ENCODE measurements at places on chromosomes 1 and 21.
A peak's percentile ranks its signal among the peaks of the same experiment; 100 is the strongest.

DNA sequence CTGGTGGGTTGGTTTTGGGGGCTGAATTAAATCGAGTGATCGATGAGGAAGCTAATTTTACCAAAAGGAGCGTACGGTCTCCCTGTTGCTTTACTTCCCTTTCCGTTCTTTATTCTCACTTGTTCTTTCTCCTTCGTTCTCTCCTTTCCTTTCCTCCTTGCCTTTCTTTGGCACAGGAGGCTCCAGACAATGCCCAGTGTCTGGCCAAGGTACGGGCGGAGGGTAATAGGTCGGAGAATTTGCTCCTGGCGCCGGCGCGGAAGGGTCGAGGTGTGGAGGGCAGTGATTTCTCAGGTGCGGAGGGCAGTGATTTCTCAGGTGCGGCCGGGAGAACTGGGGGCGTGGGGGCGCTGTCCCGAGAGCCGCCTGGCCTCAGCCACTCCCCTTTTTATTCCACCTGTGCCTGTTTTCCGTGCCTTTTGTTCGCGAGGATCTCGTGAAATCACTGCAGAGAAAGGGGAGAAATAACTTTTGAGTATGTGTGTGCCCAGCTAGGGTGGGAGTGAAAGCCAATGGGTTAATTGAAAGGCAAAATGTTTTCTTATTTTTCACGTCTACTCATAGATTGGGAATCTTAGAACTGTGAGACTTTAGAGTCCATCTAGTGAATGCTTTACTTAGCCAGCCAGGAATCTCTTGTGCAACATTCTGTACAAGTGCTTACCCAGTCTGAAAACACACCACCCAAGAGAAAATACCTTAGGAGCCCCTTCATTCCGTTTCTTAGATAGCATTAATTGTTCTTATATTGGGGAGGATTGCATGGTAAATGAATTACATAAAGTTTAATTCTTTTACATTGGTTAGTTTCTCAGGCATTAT is 1.3 kb downstream of the FNBP1L start:
- DNase-seq, result peak; percentile 12

- DNase-seq, result no peak
These were observed 125.0 kb downstream of the TIAM1 start for GRCh38 chr21:31218830-31219608.

- DNase-seq, result no peak
These were observed 71.4 kb upstream of the PPP2R5A start for GRCh38 chr1:212213784-212214183.

- DNase-seq, result no peak
These were observed 758 bp upstream of the HUNK start for GRCh38 chr21:31872072-31872451.

DNA sequence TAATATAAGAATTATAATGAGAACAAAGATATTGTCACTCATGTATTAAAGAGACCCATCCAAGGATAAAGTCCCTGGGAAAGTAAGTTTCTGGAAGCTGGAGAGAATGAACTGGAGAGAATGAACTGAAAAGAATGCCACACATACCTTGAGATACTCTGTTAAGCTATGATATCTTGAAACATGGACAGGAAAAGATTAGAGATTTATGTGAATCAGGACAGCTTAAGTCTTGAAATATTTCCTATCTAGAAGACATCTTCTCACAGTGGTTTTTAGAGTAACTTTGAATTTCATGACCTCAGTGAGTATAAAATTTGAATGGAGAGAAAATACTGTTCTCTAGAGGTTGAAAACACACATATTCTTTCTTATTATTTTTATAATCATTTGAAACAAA is 201.3 kb upstream of the HMCN1 start:
- no peak for DNase-seq

- no peak for DNase-seq
These were observed 42.8 kb upstream of the SIM2 start for GRCh38 chr21:36656138-36656537.

DNA sequence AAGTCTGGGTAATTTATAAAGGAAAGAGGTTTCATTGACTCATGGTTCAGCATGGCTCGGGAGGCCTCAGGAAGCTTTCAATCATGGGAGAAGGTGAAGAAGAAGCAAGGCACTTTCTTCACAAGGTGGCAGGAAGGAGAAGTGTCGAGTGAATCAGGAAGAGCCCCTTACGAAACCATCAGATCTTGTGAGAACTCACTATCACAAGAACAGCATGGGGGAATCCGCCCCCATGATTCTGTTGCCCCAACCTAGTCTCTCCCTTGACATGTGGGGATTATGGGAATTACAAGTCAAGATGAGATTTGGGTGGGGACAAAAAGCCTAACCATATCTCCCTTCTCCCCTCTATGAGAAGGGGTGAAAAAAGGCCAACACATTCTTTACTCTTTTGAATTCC is 11.2 kb upstream of the IVNS1ABP start:
- no peak for DNase-seq

GRCh38 chr1:29396438-29397255 is 160.3 kb downstream of the PTPRU start:
- no peak for DNase-seq

DNA sequence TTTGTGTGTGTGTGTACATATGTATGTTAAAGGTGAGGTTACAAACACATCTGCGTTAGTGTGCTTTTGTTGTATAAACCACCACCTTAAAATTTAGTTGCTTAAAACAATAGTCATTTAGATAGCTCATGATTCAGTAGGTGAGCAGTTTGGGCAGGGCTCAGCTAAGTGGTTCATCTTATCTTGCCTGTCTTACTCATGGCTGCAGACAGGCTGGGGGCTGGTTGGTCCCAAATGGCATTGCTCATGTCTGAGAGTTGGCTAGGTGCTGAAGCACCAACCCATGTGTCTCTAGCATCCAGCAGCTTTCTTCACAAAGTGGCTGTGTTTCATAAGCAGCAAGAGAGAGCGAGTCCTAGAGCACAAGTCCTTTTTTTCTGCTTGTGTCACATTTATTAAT is 91.4 kb downstream of the MACF1 start:
- DNase-seq, result no peak

DNA sequence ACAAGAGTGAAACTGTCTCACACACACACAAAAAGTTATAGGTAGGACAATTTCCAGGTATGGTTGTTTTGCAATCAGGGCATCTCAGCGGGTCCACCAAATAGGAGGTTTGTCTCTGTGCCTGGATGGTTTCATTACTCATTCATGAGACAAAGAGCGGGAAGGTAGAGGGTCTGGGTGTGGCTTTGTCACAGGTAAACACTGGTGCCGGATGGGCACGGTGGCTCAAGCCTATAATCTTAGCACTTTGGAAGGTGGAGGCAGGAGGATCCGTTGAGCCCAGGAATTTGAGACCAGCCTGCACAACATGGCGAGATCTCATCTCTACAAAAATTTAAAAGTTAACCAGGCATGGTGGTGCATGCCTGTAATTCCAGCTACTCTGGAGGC is 16.3 kb upstream of the ERVH48-1 start:
- no peak for DNase-seq

GRCh38 chr21:33975548-33976081 is 60.0 kb upstream of the ATP5PO start:
- no peak for DNase-seq

- DNase-seq, result no peak
These were observed 29.2 kb upstream of the LRRC3 start for GRCh38 chr21:44425895-44426662.

- DNase-seq, result no peak
These were observed 40.0 kb upstream of the PTPRC start for GRCh38 chr1:198598796-198599321.

DNA sequence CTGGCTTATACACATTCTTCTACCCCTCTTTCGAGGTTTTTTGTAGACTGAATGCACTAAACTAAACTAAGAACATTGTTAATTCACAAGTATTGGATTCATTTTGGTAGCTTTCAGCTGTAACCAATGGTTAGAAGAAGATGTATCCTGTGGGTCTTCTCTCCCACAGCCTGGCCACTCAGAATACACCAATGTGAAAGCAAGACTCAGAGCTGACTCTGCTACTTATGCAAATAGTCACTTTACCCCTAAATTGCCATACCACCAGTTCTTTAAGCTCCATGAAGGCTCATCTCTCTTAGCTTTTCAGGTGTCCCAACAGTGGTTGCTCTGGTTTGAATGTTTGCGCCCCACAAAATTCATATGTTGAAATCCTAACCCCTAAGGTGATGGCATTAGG is 60.1 kb downstream of the RGS13 start:
- no peak for DNase-seq

GRCh38 chr1:85867189-85867588 is 159.0 kb upstream of the ZNHIT6 start:
- no peak for DNase-seq

DNA sequence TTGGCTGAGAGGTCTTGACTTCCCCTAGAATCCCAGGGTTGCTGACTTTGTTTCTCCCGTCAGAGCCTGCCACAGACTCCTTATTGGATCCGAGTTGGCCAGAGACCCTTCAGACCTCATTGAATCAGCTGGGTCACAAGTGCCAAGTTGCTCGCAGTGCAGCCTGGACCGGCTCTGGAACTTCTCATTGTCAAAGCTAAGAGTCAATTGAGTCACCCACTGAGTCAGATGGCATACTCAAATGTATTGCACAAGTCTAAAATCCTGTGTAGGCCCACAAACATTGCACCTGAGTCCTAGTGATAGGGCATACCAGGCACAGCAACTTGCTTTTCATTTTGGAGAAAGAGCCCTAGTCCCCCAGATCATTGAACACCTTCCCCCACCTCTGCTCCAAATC is 20.4 kb upstream of the SCAF4 start:
- DNase-seq, result no peak

GRCh38 chr1:219559899-219560298 is 53.0 kb downstream of the ZC3H11B start:
- DNase-seq, result no peak

GRCh38 chr1:108960719-108961118 is 2.6 kb downstream of the CLCC1 start:
- DNase-seq, result no peak

- DNase-seq, result no peak
These were observed 34.9 kb downstream of the DUSP10 start for GRCh38 chr1:221706876-221707582.

DNA sequence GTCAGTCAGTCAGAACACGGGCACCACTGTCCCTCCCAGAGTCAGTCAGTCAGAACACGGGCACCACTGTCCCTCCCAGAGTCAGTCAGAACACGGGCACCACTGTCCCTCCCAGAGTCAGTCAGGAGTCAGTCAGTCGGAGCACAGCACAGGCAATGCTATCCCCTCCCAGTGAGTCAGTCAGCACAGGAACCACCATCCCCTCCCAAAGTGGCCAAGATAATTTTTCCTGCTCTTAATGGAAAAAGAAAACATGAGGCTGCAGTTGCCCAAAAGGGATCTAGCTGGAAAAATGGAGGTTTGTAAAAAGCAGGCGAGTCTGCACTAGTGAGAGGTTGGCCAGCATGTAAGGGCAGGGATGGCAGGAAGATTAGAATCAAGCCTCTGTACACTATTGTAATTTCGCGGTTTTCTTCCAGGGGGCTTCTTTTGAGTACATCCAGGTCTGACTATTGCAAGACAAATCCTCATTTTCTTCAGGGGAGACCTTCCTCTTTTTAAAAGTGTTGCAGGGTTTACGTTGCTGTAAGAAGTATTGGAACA is 213.8 kb downstream of the SIPA1L2 start:
- no peak for DNase-seq

DNA sequence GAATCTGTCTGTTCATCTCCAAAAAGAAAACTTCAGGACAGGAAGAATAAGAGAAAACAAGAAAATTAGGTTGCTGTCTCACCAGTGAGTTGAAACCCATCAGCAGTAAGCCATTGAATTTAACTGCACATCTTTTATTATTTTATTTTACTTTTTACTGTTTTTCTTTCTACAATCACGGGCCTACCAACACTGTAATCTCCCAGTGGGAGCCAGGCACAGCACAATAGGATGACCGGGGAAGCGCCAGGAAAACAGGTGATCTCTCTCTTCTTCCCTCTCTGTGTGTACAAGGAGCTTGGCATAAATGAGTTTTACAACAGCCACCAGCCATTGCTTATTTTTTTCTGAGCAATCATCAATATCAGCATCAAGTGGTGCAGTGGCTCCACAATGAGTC is 113.1 kb upstream of the ESRRG start:
- no peak for DNase-seq

GRCh38 chr1:155003766-155004351 is 1.3 kb downstream of the ZBTB7B start:
- peak; percentile 70 for DNase-seq

DNA sequence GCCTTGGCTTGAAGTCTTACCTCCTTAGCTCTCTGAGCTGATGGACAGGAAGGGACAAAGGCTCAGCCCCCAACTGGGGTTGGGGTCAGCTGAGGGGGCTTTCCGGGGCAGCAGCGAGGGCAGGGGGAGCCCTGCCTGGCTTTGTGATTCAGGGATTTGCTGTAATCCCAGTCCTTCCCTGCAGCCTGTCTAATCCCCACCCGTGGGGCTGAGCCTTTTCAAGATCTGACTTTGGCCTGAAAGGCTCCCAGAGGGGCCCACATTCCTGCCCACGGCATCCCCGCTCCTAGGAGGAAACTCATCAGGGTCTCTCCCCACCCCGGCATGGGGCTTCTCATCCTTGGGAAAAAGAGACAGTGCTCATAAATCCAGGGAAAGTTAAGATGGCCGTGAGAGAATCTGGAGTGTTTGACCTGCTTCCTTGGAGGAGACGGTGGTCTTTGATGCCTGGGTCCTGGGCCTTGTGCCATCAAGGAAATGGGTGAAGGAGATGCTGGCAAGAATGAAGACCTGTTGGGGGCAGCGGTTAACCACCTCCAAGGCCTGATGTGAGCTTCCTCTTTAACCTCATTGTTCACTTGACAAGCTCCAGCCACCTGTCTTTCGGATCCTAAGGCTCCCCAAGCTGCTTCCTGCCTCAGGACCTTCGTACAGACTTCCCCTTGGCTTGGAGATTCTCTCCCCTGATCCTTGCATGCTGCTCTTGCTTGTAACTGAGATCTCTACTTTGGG is 83.1 kb upstream of the WNT4 start:
- DNase-seq, result no peak

DNA sequence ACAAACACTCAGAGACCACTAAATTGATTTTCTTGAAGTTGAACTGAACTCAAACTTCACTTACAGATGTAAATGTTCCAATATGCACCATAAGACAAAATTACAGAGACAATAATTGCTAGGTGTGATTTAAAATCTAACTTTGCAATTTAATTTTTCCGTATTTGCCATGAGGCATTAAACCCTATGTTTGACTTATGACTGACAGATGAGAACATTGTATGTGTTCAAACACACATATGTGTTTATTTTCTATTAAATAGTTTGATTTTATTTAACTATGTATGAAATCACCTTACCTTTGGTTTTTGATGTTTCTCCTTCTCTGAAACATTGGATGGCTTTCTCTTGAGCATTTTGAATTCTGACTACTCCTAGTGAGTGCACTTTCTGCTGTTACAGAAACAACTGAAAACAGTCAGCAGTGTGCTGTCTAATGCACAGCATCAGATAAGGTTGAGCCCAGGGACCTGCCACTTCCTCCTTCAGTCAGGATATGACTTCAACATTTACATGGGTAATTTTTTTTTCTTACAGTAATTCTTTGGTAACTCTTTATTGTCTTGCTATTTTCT is at the start of gene SAMSN1:
Gene SAMSN1 (minus strand): TSS at position 410 of the 575 bp plus-strand sequence. CDS start 54 bp downstream, at position 356.
- DNase-seq, result no peak

- DNase-seq, result no peak
These were observed 55.1 kb downstream of the ATP2B4 start for GRCh38 chr1:203681739-203682138.
